HFFc6 (cell line): ENCODE measurements at places on chromosomes 4 and X. TPM values are rescaled to one million over a fixed set of nuclear protein-coding genes. Genes with fewer than 3 reads are reported as not detected.

DNA sequence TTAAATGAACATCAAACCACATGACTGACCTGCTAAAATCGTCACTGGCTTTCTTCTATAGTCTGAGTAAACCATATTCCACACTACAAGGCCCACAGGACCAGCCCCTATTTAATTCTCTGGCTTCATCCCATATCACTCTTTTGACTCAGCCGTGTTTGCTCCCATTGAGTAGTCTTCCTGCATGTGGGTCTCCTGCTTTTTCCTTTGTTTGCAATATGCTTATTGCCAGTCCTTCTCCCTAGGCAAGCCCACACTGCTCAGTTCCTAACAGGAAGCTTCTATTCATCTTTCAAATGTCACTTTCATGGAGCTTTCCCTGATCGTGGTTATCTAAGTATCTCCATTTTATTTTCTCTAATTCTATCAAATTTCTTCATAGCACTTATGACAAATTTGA, 329.6 kb downstream of the RAPGEF2 start:
- no peak for DNase-seq
- peaks cover 30% of the 10 kb centered on the region for H3K4me1 ChIP-seq
- H3K27me3 ChIP-seq, result no peaks in the 10 kb centered on the region; the same call in 1 of the 2 replicates
- H3K4me3 ChIP-seq, result no peak overlapping the region
- H3K27ac ChIP-seq, result no peak overlapping the region

GRCh38 chr4:20805716-20806115, 105.5 kb downstream of the PACRGL start:
- no peaks in the 10 kb centered on the region for H3K36me3 ChIP-seq
- H3K27ac ChIP-seq, result no peak overlapping the region
- H3K4me1 ChIP-seq, result no peaks in the 10 kb centered on the region
- DNase-seq, result no peak

- H3K27me3 ChIP-seq, result no peaks in the 10 kb centered on the region
- H3K4me3 ChIP-seq, result no peak overlapping the region
- no peak overlapping the region for H3K27ac ChIP-seq
- no peak for DNase-seq
- no peaks in the 10 kb centered on the region for H3K4me1 ChIP-seq
These were observed 21.7 kb upstream of the CXCR3 start for GRCh38 chrX:71640002-71640401.

Gene GAGE12H
- not detected in 3 replicates for total RNA-seq

Gene GUCY1A1
- total RNA-seq, result not detected in 3 replicates
